Cortex of kidney (tissue), 1 donor: ENCODE measurements at places on chromosomes 2 and 18.

DNA sequence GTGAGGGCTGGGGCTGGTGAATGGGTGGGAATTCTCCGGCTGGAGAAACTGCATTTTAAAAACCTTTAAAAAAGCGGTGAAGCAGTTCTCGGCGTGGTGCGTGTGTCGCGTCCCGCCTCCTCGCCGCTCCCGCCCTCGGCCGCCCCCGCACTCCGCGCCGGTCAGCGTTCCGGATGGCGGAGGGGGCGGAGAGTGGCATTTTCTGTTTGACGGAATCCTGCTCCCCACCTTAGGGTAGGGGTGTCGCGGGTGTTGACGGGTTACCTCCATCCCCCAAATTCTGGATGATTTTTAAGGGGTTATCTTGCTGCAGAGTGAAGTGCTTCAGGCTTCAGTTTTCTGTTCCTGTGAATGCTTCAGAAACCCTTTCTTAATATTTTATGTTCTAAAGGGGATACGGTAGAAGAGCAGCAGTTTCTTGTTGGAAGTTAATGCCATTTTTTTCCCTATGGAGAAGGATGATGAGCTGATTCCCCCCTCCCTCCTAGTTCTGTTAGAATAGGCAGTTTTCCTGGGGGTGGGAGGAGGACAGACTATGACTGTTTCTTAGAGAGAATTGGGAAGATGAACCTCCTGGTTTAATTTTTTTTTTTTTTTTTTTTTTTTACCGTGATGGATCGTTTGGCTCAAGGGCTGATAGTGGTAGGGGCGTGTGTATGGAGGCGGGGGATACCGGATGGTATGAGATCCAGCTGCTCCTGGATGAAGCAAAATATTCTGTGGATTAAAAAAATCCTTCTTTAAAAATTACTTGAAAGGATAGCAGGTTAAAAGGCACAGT lies 756 bp downstream of the ABI2 start:
- no peak for DNase-seq

- DNase-seq, result no peak
Measured at GRCh38 chr2:133801946-133802345, 233.7 kb upstream of the NCKAP5 start.

- DNase-seq, result no peak
Measured at GRCh38 chr2:217108086-217108485, 248.2 kb upstream of the TNP1 start.

GRCh38 chr2:146661473-146662096 lies 1183.2 kb upstream of the ACVR2A start:
- no peak for DNase-seq

DNA sequence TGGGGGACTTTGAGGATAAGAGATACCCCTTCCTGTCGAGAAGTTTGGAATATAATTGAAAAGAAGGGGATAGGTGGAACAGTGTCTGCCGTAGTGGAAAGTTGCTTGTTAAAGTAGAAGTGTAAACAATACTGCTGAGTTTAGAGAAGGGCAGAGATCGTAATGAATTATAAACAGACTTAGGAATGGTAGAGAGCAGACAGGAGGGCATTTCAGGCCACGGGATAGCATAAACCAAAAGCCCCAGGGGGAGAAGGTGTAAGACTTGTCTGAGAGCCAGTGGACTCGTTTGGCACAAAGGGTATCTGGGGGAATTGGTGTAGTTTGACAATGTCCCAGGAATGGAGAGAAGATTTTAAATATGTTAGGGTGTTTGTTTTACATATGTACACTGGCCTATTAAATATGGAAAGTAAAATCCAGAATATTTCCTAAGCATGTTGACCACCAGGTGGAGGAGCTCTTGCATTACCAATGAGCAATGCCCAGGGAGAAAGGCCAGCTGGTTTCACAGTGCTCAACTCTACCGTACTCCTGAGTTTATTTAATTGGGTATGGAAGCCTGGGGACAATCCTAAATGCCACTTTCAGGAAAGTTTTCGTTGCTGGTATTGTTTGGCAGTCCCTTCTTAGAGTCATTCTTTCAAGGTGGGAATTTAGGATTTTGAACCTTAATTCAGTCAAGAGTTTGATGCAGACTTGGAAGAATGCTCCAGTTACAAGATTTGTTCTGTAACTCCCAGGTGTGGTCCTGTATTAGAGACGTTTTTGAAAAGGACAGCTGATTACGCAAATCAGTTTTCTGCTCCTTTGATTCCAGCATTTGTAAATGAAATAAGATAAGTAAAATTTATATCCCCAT lies 7.5 kb downstream of the COPS8 start:
- no peak for DNase-seq

DNA sequence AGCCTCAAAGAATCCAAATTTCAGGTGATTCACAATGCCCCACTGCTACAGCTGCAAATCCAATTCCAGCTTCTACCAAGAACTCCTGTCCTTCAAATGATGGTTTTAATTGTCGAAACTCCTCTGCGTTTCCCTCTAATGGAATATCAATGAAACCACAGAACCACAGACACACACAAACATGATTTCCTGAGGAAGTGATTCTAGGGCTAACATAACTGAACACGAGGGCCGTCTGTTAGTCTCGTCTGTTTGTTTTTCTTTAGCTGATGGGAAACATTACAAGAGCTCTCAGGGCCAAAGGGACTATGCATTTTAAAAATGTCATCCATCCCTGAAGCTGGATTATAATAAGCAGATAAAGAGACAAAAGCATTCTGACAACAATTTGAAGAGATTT lies 59.4 kb downstream of the RNF152 start:
- DNase-seq, result no peak

DNA sequence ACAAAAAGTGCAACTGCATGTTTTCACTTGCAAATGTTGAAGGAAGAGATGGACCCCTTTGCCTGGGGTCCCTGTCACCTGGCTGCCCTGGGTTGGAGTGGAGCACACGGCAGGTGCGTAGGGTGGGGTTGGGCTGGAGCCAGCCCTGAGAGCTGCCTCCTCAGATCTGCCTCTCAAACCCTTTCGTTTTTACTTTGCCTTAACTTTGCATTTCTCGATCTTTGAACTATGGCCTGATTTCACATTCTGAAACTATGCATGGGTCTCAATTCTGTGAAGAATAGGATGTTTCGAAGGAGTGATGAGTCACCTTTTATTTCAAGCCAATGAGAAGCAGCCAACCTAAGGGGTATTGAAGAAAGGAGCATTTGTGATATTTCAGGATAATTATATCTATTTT lies 132.8 kb downstream of the ACOXL start:
- no peak for DNase-seq

DNA sequence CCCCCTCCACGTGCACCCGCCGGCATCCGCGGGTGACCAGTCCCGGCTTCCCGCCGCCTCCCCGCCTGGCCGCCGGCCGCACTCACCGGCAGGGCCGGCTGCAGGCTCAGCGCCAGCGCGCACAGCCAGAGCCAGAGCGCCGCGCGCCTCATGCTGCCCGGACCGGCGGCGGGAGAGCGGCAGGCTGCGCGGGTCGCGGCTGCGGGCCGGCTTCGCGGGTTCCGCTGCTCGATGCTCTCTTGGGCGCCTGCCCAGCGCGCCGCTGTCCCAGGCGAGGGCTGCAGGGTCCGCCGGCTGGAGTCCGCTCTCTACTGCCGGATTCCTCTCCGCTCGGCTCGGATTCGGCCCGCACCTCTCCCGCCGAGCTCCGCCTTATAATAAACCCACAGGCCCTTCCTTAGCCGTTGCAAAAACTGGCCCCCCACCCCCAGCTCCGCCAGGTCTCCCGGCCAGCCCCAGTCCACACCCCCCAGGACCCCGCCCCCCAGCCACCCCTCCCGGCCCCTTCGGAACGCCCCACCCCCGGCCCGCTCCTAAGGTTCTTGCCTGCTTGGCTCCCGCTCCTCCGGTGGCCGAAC lies at the start of gene SDC1:
SDC1 (minus strand) TSS at position 415 of the 578 bp plus-strand sequence; CDS start at position 152, 263 bp downstream.
- no peak for DNase-seq

DNA sequence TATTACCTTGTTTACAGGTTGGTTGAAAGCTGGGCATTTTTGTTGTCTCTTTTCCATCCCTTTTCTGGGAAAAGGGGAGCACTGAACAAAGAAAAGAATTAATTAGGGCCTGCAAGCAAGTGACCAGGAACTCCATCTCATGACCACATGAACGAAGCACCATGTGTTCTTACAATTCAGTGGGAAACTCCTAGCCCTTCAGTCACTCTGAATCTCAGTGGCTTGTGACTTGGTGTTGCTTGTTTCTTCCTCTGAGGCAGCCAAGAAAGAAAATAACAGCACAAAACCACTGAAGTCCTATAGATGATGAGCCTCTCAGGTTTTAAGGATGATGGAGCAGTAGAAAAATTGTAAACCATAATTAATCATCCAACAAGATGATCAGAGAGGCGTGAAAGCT lies 129.1 kb upstream of the CAB39 start:
- no peak for DNase-seq

DNA sequence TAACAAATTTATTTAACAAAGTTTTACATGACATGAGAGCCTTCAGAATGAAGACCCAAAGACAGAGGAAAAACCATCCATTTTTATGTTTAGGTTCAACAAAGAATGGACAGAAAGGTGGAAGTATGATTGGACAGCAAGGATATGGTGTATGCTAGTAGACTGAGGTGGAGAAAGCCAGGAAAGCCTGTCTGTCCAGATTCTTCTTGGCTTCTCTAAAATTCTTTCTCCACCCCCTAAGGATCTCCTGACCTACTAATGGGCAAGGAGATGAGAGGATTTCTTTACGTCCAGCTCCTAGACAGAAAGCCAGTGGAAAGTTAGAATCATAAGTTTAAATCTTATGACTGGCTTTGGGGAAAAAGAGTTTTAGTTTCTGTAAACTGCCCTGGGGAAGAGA lies 3.0 kb downstream of the ATIC start:
- no peak for DNase-seq

- DNase-seq, result no peak
Measured at GRCh38 chr2:148926981-148927401, 52.0 kb downstream of the KIF5C start.

DNA sequence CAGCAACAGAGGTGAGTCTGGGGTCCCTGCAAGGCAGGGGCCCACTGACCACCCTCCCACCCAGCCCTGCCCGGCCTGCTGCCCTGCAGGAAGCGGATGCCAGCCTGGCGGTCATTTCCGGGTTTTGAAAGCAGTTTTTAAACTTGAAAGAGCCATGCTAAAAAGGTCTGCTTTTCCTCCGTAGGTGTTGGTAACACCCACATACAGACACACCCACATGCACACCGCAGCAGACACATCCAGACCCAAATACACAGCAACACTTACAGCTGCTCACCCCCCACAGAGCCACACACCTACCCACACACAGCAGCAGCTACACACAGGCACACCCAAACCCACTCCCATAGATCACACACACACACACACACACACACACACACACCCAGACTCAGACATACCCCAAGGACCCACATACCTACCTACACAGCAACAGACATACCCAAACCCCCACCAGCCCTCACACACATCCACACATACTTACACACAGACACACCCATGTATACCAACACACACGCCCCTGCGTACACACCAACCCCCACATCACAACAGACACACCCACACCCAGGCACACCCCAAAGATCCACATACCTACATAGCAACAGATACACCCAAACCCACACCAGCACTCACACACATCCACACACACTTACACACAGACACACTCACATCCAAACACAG lies 7.6 kb downstream of the ZFP36L2 start:
- DNase-seq, result no peak

DNA sequence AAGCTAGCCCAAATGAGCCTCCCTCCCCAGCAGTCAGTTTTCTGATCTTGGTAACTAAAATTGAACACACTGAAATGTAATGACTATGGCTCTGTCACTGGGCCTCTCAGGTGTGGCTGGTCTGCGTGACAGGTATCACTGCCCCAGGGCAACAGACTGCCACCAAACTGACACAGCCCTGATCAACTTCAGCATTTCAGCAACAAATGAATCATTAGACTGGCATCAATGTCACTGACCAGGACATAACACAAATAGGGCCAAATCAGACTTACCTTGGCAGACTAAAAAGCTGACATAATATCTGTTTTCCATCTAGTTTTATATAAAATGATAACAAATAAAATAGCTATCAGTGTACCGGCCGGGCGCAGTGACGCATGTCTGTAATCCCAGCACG lies 290.8 kb upstream of the CHAC2 start:
- DNase-seq, result no peak

DNA sequence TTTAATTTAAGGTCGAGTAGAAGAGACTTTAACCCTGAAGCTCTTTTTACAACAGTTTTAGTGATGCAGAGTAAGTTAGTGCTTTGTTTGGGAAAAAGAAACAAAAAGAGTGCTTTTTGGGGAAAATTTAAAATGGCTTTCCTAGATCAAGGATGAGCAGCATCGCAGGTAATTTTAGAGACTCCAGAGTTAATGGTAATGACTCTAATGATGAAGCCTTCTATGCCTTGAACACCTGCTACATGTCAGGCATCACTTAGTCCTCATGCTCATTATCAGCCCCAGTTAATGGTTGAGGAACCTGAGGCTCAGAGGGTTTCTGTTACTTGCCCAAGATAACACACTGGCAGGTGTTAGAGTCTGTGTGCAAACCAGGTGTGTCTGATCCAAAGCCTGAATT lies 167.8 kb downstream of the ACOXL start:
- no peak for DNase-seq

DNA sequence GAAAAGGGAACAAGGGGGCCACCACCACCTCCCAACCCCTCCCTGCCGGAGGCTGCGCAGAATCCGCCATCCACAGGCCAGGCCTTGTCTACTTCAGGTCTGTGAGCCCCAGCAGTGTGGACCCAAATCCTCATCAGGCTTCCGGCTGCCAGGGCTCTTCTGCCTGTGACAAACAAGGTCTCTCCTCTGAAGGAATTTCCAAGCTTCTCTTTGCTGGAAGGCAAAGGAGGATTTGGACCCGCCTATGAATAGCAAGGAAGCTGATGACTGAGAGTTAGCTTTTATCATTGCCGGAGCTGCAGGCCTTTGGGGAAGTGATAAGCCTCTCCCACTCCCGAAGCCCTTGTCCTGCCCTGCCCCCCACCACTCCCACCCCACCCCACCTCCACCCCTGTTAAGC lies 93.7 kb upstream of the SH3BP4 start:
- no peak for DNase-seq

- no peak for DNase-seq
Measured at GRCh38 chr18:8406186-8406867, 202.9 kb upstream of the RAB12 start.

- no peak for DNase-seq
Measured at GRCh38 chr18:79747156-79747845, 50.4 kb upstream of the KCNG2 start.

DNA sequence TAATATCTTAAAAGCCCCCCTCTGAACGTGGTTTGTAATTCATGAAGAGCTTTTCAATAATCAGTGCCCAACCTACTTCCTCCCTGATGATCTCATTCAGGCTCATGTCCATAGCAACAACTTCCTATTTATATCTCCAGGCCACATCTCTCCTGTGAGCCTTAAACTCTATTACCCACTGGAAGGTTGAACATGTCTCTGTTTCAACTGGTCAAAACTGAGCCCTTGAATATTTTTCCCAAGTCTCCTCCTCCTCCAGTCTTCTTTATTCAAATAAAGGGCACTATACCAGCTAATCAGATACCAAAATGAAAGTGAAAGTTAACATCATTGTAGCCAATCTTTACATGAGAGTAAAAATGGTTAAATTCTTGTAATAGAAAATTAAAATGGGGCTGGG lies 63.7 kb upstream of the ITGA4 start:
- DNase-seq, result no peak
